ENCODE measurements at places on chromosomes 4 and X.

DNA sequence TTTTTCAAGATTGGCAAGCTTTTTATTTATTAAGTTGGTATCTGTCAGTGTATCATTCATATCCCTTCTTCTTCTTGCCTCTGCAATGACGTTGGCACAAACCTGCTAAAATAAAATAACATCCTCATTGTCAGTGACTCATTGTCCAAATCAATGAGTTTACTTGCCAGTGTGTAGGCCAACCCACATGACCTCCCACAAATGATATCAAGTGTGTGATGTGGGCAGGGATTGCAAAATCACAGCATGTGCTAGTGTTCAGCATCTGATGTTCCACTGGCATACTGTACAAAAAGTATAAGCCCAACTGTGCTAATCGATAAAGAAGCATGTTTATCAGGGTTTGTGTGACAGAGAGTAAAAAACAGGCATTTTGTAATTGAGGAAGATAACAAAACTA is 25.5 kb downstream of the GPAT3 start:
- DNase-seq, result peak; percentile 27

GRCh38 chrX:79107891-79108718 is 36.4 kb upstream of the GPR174 start:
- DNase-seq, result no peak

DNA sequence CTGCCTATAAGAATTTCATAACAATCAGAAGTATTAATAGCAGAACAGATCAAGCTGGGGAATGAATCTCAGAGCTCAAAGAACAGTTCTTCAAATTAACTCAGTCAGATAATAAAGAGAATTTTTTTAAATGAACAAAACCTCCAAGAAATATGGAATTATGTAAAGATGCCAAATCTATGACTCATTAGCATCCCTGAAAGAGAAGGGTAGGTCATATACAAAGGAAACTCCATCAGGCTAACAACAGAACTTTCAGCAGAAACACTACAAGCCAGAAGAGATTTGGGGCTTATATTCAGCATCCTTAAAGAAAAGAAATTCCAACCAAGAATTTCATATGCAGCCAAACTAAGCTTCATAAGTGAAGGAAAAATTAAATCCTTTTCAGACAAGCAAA is 28.6 kb downstream of the CBR4 start:
- DNase-seq, result no peak

GRCh38 chr4:106325800-106326199 is 9.4 kb downstream of the AIMP1 start:
- DNase-seq, result no peak

- no peak for DNase-seq
Observed at GRCh38 chrX:111431001-111431400, 19.0 kb upstream of the DCX start.

DNA sequence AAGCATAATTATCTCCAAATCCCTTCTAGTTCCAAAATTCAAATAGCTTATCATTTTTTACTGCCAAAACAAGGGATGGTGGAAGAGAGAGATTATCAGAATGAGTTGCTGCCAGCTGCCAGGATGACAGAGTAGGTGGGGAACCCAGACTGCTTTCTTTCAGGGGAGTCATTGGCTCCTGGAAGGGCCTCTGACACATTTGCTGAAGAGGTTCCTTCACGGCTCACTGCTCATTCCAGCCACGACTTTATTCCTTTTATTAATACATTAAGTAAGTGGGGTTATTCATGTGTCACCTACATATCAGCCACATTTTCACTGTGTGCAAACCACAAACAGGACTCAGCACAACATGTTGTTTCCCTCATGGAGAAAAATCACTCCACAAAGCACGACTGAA is 12.7 kb upstream of the SMIM43 start:
- no peak for DNase-seq

- no peak for DNase-seq
Observed at GRCh38 chr4:76854858-76855257, 43.1 kb downstream of the SOWAHB start.

- no peak for DNase-seq
Observed at GRCh38 chr4:95068401-95068800, 310.6 kb downstream of the BMPR1B start.

GRCh38 chr4:40581254-40582140 is 48.2 kb downstream of the RBM47 start:
- no peak for DNase-seq

GRCh38 chr4:90215286-90215685 is 88.1 kb downstream of the CCSER1 start:
- no peak for DNase-seq

DNA sequence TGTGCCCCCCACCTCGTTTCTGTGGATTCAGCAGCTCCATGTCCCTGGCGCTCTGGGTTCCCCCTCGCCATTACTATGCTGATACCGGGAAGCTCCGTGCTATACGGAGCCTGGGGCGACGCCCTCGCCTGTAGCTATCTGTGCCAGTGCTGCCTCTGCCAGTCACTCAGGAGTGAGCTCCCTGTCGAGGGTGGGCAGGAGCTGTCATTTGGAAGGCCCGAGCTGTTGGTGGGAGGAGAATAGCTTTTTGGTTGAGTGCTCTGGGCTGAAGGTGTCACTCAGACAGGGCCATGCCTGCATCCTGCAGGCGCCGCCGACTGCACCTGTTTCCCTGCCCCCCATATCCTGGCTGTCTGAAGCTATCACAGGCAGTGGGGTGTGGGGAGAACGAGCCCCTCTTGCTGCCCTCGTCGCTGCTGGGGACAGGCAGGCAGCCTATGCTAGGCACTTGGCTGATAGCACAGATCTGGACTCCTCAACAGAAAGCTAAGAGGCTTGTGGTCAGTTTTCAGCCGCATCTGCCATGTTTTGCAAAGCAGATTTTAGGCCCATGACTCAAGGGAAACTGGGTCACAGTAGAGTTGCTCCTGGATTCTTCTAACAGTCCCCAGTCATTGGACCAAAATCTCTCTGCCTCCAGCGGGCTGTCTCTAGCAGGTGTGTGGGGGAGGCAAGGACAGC is 31.8 kb downstream of the CPLX1 start:
- no peak for DNase-seq

- DNase-seq, result no peak
Observed at GRCh38 chrX:13691841-13692371, 3.0 kb downstream of the RAB9A start.

- DNase-seq, result no peak
Observed at GRCh38 chr4:37644962-37645361, 41.2 kb downstream of the RELL1 start.

- DNase-seq, result no peak
Observed at GRCh38 chrX:23786268-23786815, 3.4 kb downstream of the SAT1 start.

- no peak for DNase-seq
Observed at GRCh38 chr4:154946113-154946512, 165.0 kb downstream of the RBM46 start.

DNA sequence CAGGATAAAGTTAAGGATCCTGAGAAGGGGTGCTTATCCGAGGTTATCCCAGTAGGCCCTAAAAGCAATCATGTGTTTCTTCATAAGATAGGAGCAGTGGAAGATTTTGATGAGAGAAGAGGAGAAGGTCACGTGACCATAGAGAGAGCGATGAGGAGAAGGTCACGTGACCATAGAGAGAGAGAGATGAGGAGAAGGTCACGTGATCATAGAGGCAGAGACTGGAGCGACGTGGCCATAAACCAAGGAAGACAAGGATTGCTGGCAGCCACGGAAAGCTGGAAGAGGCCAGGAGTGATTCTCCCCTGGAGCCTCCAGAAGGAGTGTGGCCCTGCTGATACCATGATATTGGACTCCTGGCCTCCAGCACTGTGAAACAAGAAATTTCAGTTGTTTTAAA is 38.4 kb upstream of the ZNF518B start:
- no peak for DNase-seq

- no peak for DNase-seq
Observed at GRCh38 chr4:177961761-177962380, 519.6 kb upstream of the AGA start.

DNA sequence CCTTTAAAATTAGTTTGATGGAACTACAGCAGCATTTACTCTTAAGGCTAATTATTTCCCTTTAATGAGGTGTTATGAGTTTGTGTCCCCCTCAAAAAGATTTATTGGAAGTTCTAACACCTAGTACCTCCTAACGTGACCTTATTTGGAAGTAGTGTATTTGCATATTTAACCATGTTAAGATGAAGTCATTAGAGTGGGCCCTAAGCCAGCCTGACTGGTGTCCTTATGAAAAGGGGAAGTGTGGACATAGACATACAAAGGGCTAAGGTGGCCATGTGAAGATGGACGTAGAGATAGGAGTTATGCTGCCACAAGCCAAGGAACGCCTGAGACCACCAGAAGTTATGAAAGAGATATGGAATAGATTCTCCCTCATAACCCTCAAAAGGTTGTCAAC is 985.4 kb upstream of the INTU start:
- DNase-seq, result no peak

DNA sequence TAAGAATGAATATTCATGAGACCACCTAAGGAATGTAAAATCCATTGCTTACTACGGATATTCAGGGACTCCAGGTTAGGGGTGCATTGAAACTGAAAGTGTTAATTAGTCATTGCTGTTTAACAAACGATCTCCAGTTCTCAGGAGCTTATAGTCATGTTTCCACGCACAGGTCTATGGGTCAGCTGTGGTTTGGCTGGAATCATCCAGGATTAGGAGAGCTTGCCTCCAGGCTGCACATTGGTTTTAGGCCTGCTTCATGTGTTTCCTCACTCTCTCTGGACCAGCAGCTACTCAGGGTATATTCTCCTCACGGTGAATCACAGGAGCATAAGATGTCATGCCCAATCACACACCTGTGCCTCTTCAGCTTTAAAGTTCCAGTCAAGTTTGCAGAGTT is 98.9 kb downstream of the ATXN3L start:
- DNase-seq, result peak; percentile 51

DNA sequence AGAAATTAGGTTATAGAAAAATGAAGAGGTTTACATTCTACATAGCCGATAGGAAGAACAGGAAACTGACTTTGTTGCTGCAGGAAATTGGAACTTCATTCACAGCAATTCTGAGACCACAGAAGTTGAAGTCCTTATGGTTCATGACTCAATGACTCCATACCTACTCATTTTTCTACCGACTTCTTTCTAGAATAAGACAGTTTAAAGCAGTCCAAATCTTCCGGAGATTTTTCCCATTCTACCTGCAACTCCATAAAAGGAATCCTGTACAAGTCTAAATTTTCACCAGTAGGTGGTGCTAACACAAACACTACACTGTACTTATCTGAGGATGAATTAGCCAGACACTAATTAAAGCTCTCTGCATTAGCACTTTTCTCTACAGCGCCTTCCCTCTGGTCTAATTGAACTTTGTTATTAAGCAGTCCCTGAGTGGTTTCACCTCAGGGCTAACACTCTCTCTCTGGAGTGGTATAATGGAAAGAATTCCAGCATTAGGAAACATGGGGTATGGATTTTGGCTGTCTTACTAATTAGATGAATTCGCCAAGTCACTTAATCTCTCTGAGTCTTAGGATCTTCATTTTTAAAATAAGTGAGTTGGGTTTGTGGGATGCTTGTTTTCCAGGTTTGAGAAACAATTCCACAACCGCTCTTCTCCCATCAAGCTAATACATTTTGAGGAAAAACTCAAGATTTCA is 167.9 kb downstream of the SMIM20 start:
- no peak for DNase-seq

DNA sequence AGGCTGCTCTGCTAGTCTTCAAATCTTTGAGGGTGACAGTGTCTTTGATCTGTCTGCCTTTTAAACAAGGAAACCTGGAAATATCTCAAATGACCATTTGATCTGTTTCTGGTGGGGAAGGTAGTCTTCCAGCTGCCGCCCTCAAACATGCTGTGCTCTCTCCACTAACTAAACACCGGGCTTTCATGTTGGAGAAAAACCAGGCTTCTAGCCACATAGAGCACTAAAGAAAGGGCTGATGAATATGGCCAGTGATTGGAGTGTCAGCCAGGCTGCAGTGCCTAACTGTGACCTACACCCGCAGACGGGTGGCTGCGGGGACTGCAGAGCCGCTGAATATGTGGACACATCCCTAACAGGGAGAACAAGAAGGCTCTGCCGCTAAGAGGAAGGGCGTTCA is 85.9 kb downstream of the UNC5C start:
- DNase-seq, result no peak

- DNase-seq, result peak; percentile 48
Observed at GRCh38 chr4:19711871-19712270, 539.8 kb upstream of the SLIT2 start.

DNA sequence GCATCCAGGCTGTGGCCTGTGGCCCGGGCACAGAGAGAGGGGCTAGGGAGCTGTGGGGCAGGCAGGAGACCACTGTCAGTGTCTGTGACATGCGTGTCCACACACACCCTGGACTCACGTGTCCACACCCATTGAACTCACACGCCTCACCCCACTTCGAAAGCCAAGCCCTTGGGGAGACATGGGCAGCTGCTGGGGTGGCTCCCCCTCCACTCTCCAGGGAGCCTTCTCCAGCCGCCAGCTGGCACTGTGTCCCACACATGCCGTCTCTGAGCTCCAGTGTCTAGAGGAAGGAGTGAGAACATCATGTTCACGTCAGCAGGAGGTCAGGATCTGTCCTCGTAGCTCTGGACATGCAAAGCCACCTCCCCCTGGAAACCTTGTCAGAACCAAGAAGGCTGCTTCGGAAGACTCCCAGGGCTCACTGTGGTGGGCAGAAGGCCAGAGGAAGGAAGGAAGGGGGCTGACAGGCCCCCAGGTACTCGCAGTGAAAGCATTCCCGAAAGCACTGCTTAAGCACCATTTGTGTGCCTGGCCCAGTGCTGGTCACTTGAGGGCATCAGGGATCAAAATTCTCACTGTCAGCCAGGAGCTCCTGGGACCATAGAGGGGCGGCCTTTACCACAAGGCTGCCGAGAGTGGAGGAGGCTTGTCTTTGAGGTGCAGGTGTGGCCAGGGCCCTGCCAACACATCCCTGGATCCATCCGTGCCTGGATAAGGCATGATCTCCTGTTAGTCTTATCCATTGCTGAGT is 61.4 kb downstream of the HTRA3 start:
- no peak for DNase-seq

DNA sequence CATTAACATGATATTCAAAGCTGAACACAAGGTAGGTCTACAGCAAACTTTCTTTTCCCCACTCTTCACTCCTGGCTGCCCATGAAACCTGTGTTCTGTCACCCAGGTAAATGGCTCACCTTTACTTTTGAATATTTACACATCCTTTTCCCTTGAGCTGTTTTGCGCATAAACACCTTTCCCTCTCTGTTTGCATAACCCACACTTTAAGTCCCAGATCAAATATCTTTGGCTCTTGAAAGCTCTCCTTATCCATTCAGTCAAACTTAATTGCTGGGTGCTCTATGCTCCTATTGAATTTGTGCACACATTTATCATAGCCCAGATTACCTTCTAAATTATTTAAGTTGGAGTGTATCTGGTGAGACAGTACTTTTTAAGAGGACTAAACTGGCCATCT is 51.7 kb upstream of the ATP8A1 start:
- no peak for DNase-seq

GRCh38 chrX:80876877-80877276 is 67.2 kb upstream of the BRWD3 start:
- peak; percentile 16 for DNase-seq

DNA sequence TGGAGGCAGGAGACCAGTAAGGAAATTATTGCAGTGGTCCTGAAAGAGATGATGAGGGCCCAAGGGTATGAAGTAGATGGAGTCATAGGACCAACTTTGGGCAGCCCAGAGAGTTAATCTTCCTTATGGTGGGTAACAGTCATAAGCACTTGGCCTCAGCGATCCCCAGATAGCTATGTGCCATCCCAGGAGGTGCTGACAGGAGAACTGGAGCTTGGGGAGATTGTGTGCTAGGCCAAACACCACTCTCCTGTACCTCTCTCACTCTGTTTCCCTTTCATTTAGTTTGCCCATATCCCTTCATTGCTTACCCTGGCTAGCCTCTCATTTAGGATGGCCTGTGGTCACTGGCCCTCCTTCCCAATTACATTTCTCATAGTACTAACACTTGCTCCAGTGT is 60.0 kb downstream of the TMEM164 start:
- no peak for DNase-seq

GRCh38 chrX:55638933-55639332 is 15.7 kb downstream of the FOXR2 start:
- no peak for DNase-seq

All from AG09309 (cell line).